ENCODE measurements at places on chromosomes 7 and 10.

DNA sequence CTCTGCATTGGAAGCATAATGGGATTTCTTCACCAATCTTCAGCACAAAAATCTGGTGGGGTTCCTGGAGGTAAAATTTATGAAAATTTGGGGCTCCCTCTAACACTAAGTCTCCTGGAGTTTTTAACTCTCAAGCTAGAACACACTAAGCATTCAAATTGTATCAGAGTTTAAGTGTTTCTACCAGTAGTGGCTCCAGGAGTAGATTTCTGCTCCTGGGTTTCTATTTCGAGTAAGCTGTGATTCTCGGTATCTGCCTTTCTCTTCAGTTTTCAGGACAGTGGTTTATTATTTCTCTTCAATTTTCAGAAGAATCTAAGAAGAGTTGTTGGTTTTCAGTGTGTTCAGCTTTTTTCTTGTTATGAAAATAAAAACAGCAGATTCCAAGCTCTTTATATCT, 566.4 kb upstream of the KCND2 start:
- H3K27me3 ChIP-seq, result no peaks in the 10 kb centered on the region
- no peak overlapping the region for H3K27ac ChIP-seq
- no peaks in the 10 kb centered on the region for H3K4me1 ChIP-seq
- no peaks in the 10 kb centered on the region for H3K36me3 ChIP-seq
- no peak overlapping the region for H3K4me3 ChIP-seq

DNA sequence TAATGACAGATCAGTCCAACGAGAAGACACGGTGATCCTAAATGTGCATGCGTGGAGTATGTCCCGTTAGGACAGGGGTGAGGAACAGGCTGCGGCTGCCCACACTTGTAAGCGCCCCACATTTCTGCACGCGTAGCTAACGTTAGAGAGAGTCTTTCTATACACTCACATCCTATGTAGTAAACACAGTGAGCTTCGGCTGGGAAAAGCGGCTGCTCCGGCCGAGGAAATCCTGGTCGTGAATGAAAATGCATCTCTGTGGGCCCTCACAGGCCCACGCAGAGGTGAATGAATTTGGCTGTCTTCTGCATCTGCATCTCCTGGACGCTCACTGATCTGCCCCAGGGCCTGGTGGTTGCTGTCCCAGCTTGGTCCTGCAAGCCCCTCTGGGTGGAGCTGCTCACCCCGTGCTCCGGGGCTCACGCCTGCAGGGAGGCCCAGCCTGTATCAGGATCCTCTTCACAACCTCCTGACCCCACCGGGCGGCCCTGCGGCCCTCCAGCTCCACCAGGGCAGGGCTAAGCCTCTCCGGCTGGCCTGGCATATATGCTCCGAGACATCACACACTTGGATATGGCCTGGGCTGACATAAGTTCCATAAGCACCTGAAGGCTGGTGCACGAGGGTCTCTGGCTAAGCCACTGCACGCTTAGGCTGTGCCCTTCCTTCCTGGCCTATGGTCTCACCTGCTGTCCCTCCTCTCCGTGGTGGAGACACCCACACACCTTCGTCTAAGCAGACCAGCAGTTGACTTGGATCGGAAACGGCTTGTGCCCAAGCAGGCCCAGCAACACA, 117.9 kb upstream of the DIP2C start:
- H3K4me3 ChIP-seq, result no peak overlapping the region
- H3K27me3 ChIP-seq, result no peaks in the 10 kb centered on the region
- no peaks in the 10 kb centered on the region for H3K4me1 ChIP-seq
- peaks cover 7% of the 10 kb centered on the region for H3K36me3 ChIP-seq

DNA sequence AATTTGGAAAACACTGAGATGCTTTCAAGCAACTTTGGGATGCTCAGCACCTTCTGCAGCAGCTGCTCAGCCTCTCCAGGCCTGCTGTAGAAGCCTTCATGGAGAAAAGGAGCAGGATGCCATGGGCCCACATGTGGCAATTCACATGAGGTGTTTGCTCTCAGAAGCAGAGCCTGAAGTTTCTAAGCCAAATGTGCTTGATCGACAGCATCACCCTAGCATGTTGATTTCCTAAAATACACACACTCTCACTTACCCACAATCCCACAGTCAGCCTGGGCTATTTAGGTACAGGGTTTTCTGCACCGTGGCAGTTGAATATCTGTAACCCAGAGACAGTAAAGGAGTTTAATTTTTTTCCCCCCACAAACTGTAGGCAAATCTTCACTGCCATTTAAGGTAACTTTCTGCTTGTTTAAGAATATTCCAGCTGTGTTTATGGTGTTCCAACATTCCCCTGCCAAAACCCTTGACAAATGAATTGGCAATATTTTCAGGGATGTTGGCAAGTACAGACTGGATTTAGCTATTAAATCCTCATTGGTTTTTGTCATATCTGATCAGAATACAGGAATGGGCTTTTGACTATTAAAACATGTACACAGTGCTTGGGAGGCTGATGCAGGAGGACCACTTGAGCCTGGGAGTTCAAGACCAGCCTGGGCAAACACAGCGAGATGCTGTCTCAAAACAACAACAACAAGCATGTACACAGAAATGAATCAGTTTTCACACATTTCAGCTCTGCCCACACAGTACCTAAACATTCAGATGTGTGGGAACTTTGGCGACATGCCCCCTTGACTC, 244.2 kb downstream of the CELF2 start:
- no peaks in the 10 kb centered on the region for H3K27me3 ChIP-seq
- H3K27ac ChIP-seq, result no peak overlapping the region
- no peak overlapping the region for H3K4me3 ChIP-seq
- H3K36me3 ChIP-seq, result no peaks in the 10 kb centered on the region
- H3K4me1 ChIP-seq, result no peaks in the 10 kb centered on the region
- DNase-seq, result no peak

DNA sequence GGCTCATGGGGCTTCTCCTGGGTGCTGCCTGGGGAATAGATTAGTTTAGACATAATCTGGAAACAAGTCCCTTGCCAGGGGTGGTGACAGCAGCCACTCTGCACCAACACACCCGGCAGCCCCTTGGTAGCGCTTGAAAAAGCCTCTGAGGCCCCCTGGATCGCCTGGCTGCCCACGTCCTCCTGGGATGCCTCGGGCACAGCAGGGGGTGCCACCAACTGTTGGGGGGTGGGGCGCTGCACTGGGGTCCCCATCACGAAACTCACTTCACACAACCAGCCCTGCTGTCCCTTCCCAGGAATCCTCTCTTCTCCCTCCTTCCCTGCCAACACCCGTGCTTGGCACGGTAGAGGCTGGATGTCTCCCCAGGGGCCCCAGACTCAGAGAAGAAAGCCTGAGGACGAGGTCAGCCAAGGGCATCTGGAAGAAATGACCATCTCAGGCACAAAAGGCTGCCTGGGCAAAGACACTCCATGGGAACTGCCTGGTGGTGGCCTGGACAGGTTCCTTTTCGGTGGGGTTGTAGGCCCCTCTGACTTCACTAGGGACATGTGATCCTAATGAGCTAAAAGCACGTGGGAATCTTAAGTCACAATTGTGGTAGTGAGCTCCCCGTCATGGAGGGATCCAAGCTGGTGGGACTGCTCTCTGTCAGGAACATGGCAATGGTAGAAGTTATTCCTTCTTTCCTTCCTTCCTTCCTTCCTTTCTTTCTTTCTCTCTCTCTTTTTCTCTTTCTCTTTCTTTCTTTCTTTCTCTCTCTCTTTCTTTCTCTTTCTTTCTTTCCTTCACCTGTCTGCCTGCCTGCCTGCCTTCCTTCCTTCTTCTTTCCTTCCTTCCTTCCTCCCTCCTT, 11.3 kb downstream of the TMEM270 start:
- H3K27me3 ChIP-seq, result no peaks in the 10 kb centered on the region
- no peaks in the 10 kb centered on the region for H3K36me3 ChIP-seq
- peaks cover 8% of the 10 kb centered on the region for H3K4me1 ChIP-seq
- DNase-seq, result no peak
- H3K27ac ChIP-seq, result no peak overlapping the region

- peak overlapping the region; percentile 96 for H3K27ac ChIP-seq
- H3K4me1 ChIP-seq, result peaks cover 32% of the 10 kb centered on the region
- no peaks in the 10 kb centered on the region for H3K27me3 ChIP-seq
- H3K4me3 ChIP-seq, result peak overlapping the region; percentile 53
- DNase-seq, result no peak
- no peaks in the 10 kb centered on the region for H3K36me3 ChIP-seq
These were observed 6.0 kb downstream of the SKIDA1 start for GRCh38 chr10:21519397-21519933.

DNA sequence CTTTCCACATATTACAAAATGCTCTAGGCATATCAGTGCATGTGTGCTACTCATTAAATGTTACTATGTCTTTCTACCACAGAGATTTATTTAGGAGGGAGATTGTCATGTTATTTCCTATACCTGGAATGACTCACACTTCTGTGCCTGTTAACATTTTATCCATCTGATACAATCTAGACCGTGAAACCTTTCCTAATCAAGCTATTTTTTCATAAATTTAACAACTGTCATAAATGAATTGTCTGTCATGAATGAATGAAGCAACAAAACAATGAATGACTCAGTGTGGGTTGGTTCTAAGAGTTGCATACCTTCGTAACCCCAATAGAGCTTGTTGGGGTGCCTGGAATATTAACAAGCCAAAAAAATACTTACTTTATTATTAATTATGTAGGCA, 554.3 kb downstream of the GRM8 start:
- no peaks in the 10 kb centered on the region for H3K4me1 ChIP-seq
- no peak for DNase-seq
- H3K36me3 ChIP-seq, result no peaks in the 10 kb centered on the region

- H3K27ac ChIP-seq, result no peak within 1 kb of the TSS
- H3K36me3 ChIP-seq, result no peaks in the 10 kb centered on the region
- peaks cover 22% of the 10 kb centered on the region for H3K27me3 ChIP-seq
- no peaks in the 10 kb centered on the region for H3K4me1 ChIP-seq
- no peak for DNase-seq
These were observed at the start of gene VIPR2 for GRCh38 chr7:159144758-159145489. Gene VIPR2 (minus strand): TSS chr7:159144867. CDS start chr7:159144771, 96 bp downstream.

DNA sequence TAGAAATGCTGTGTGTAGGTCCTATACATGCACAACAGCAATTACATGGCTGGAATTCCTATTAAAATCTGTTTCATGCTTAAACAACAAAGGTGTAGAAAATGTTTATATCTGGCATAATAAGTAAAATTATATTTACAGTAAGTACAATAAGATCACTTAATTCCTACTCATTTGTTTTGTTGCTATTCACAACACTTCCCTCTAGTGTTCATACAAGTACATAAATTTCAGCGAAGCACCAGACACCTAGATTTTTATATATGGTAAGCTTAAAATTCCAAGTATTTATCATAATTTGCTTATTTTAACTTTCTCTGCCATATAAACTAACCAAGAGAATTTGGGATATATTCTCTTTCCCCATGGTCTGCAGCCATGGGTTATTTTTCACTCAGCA, 51.8 kb upstream of the ANK3 start:
- no peak overlapping the region for H3K27ac ChIP-seq
- no peaks in the 10 kb centered on the region for H3K27me3 ChIP-seq
- peaks cover 7% of the 10 kb centered on the region for H3K4me1 ChIP-seq
- no peaks in the 10 kb centered on the region for H3K36me3 ChIP-seq
- DNase-seq, result no peak

- no peaks in the 10 kb centered on the region for H3K27me3 ChIP-seq
- H3K4me3 ChIP-seq, result no peak overlapping the region
- H3K4me1 ChIP-seq, result no peaks in the 10 kb centered on the region
- DNase-seq, result no peak
- no peaks in the 10 kb centered on the region for H3K36me3 ChIP-seq
These were observed 94.1 kb downstream of the NRG3 start for GRCh38 chr10:81969136-81969535.

- H3K4me1 ChIP-seq, result peaks cover 14% of the 10 kb centered on the region
- H3K36me3 ChIP-seq, result peaks cover 2% of the 10 kb centered on the region
- H3K27ac ChIP-seq, result no peak overlapping the region
- DNase-seq, result no peak
- H3K27me3 ChIP-seq, result no peaks in the 10 kb centered on the region
These were observed 2.6 kb downstream of the ABI1 start for GRCh38 chr10:26857991-26858706.

DNA sequence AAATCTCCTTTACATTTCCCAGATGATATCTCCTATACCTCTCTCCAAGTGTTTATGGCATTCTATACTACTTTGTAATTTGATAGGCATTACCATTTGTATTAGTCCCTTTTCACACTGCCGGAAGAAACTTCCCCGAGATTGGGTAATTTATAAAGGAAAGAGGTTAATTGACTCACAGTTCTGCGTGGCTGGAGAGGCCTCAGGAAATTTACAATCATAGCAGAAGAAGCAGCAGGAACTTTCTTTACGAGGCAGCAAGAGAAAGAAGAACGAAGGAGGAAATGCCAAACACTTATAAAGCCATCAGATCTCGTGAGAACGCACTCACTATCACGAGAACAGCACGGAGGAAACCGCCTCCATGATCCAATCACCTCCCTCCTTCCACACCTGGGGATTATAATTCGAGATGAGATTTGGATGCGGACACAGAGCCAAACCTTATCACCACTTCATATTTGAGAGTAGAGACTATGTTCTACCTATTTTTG, 1194.6 kb downstream of the SORCS1 start:
- DNase-seq, result no peak
- no peak overlapping the region for H3K4me3 ChIP-seq
- H3K36me3 ChIP-seq, result no peaks in the 10 kb centered on the region
- no peaks in the 10 kb centered on the region for H3K27me3 ChIP-seq

DNA sequence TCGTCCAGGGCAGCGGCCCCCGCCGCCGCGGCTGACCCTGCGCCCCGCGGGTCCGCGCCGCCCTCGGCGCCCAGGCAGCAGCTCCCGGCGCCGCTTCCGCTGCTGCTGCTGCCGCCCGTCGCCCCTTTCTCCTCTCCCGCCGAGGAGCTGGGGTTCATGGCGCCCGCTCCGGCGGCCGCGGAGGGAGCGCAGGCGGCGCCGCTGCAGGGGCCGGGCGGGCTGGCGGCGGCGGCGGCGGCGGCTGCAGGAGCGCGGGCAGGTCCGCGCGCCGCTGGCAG, 286 bp downstream of the DGKI start:
- no peaks in the 10 kb centered on the region for H3K36me3 ChIP-seq
- H3K4me3 ChIP-seq, result peak overlapping the region; percentile 35
- H3K27me3 ChIP-seq, result peaks cover 46% of the 10 kb centered on the region
- no peak overlapping the region for H3K27ac ChIP-seq
- DNase-seq, result no peak
- no peaks in the 10 kb centered on the region for H3K4me1 ChIP-seq

DNA sequence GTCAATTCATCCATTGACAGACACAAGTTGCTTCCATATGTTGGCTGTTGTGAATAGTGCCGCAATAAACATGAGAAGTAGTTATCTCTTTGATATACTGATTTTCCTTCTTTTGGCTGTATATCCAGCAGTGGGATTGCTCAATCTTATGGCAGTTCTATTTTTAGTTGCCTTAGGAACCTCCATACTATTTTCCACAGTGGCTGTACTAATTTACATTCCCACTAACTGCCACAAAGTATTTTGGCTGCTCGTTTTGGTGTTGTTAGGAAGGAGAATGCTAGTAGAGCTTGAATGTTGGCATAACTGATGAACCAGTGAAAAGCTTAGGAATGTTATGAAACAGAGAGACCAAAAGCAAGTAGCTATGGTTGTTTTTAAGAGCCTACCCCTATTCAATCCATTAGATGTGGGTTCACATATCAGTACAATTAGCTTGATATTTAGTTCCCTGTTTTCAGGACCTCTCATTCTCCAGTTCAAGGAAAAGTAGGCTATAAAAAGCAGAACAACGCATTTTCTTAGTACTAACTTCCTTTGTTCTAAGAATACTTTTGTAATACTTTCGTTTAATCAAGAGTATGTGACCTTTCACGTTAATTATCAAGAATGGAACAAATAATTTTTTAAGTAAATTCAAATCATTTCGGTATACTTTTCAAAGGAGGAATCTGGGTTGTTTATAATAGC, 100.3 kb downstream of the FAS start:
- DNase-seq, result no peak
- H3K27me3 ChIP-seq, result no peaks in the 10 kb centered on the region
- no peak overlapping the region for H3K4me3 ChIP-seq
- no peak overlapping the region for H3K27ac ChIP-seq
- H3K36me3 ChIP-seq, result no peaks in the 10 kb centered on the region

Data from Panc1 (cell line).